ENCODE measurements at places on chromosomes 3 and 15.
A peak's percentile ranks its signal among the peaks of the same experiment; 100 is the strongest.

- peak; percentile 69 for DNase-seq
Measured at GRCh38 chr3:150114873-150115540, 144.3 kb upstream of the PFN2 start.

GRCh38 chr3:154301561-154301960 lies 22.7 kb downstream of the DHX36 start:
- DNase-seq = no peak

DNA sequence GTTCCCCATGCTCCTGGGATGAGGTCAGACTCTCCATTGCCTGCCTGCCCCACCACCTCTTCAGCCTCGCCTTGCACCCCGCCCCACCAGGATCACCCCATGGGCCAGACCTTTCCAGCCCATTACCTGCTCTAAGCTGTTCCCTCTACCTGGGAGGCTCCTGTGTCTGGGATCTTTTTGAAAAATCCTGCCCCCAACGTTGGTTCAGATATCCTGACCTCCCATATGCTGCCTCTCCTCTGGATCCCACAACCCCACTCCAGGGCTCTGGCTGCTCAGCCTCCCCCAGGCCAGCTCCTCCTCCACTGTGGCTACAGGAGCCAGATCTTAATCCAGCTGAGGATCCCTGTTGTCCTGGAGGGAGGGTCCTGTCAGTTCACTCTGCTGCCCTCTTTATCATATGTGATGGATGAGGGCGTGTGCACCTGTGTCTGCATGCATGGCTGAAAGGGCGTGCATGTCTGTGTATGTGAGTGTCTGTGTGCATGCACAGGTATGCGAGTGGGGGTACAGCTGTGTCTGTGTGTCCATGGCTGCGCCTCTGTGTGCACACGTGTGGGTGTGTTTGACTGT lies 21.7 kb upstream of the ALAS1 start:
- no peak for DNase-seq

GRCh38 chr3:38028621-38029361 lies 651 bp downstream of the PLCD1 start:
- DNase-seq = no peak

- no peak for DNase-seq
Measured at GRCh38 chr3:194364314-194364651, 5.3 kb downstream of the LRRC15 start.

- DNase-seq = no peak
Measured at GRCh38 chr15:89964232-89964954, 36.7 kb upstream of the ZNF710 start.

DNA sequence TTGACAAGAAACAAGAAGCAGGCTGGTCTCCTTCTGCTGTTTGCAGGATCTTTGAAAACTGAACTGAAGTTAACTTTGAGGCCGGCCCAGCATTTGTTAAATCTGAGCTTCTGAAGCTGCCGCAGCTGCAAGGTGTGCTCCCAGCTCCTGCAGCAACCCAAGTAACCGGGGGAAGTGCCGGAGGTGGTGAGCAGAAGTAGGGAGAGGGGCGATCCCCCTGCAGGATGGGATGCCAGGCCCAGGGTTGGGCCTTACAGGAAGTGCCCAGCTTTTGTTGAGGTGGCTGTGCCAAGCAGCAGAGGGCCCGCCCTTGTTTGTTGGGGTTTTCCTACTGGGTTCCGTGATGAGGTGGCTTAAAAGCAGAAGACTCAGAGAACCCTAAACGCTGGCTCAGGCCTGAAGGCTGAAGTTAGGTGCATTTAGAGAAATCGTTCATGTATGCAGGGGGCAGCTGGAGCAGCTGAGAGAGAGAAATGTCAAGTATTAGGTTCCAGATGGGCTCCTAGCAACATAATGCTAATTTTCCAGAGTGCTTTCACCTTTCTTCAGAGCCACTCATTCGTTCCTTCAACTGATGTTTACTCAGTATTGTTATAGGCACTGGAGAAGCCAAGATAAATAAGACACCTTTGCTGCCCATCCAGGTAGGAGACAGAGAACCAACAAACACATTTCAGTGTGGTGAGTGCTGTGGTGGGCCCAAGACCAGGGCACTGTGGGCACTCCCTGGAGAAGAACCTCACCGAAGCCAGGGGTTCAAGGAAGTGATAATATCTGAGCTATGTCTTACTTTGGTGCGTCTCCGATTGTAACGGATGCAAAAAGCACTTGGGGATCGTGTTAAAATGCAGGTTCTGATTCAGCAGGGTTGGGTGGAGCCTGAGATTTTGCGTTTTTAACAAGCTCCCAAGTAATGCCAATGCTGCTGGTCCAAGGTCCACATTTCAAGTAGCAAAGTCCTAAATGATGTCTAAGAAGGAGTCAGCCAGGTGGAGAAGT lies 42.2 kb upstream of the PLCL2 start:
- DNase-seq = peak; percentile 24

- DNase-seq = no peak
Measured at GRCh38 chr15:29089731-29090616, 179.6 kb downstream of the NSMCE3 start.

- no peak for DNase-seq
Measured at GRCh38 chr3:129106320-129106719, 15.3 kb downstream of the RAB43 start.

- DNase-seq = no peak
Measured at GRCh38 chr3:44905446-44906157, 31.2 kb downstream of the TGM4 start.

GRCh38 chr3:10602271-10602670 lies 96.9 kb upstream of the ATP2B2 start:
- DNase-seq = no peak

GRCh38 chr3:170717410-170718402 lies 131.8 kb upstream of the SLC7A14 start:
- DNase-seq = peak; percentile 69

DNA sequence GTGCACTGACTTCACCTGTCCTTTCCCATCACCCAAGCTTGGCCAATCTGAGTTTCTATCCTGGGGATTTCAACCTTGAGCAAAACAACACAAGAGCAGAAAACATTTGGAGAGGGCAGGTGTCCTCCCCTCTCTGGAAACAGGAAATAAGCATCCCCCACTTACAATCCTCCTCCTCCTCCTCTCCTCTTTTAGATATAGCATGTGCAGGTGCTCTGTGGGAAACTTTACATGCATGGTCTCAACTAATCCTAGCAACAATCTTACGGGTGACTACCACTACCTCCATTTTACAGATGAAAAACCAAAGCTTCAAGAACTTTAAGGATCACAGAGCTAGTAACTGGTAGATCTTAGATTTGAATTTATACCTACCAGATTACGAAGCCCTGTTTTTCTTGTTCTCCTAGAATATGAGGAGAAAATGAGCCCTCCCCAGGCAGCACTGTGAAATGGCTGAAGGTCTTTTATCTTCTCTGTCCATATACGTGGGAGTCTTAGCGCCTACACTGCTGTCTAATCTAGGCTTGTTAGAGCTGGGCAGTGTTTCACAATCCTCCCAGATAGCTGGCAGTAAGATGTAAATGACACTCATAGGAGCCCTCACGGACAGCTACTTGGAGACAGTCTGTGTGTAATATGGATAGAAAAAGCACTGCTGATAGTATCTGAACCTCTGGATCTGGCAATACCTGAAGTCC lies 301.2 kb upstream of the PROK2 start:
- DNase-seq = no peak

- DNase-seq = no peak
Measured at GRCh38 chr3:186772281-186772694, 11.1 kb upstream of the EIF4A2 start.

- peak; percentile 26 for DNase-seq
Measured at GRCh38 chr15:56371495-56372147, 6.4 kb downstream of the TEX9 start.

GRCh38 chr3:57943525-57944495 lies 64.4 kb upstream of the FLNB start:
- DNase-seq = no peak

- DNase-seq = peak; percentile 22
Measured at GRCh38 chr15:39084674-39085530, 496.0 kb upstream of the THBS1 start.

- DNase-seq = no peak
Measured at GRCh38 chr15:58462973-58463663, 31.3 kb downstream of the LIPC start.

DNA sequence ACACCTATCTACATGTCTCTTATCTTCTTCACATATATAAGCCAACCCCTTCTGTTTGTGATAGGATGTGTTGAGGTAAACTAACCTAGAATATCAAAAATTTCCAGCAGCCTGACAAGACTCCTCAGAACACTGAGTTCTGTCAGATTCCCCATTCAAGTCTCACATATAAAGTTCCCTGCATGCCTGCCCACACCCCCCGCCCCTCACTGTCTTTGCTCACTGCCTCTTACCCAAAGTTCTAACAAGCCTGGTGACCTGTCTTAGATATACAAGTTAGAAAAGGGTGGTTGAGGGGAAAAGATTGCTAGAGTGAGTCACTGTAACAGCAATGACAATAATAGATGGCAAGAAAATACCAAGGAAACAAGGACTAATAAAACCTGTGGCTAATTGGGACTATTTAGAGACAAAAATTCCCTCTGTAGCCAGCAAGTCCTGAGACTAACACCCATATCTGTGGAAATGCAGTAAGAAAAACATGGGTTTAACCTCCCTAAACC lies 40.1 kb downstream of the FBXO22 start:
- peak; percentile 61 for DNase-seq

GRCh38 chr3:59857589-59858346 lies 807.9 kb upstream of the CFAP20DC start:
- peak; percentile 90 for DNase-seq

- DNase-seq = no peak
Measured at GRCh38 chr3:169558371-169558770, 105.1 kb downstream of the MECOM start.

- DNase-seq = no peak
Measured at GRCh38 chr3:157979022-157979421, 127.2 kb downstream of the SHOX2 start.

- DNase-seq = peak; percentile 22
Measured at GRCh38 chr3:111260878-111261277, 189.3 kb downstream of the NECTIN3 start.

- DNase-seq = no peak
Measured at GRCh38 chr15:95323796-95324195, 1006.7 kb upstream of the NR2F2 start.

DNA sequence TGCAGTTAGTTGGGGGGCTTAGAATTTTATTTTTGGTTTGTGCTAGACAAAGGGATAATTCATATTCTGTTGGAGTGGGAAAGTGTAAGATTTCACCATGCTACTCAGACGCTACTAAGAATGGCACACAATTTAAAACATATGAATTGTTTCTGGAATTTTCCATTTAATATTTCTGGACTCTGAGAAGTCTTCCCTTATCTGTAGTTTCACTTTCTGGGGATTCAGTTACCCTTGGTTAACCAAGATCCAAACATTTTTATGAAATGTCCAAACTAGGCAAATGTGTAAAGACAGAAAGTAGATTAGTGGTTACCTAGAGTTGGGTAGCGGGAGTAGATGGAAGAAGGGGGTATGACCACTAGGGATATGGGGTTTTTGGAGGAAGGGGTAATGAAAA lies 53.1 kb downstream of the TCF12 start:
- no peak for DNase-seq

DNA sequence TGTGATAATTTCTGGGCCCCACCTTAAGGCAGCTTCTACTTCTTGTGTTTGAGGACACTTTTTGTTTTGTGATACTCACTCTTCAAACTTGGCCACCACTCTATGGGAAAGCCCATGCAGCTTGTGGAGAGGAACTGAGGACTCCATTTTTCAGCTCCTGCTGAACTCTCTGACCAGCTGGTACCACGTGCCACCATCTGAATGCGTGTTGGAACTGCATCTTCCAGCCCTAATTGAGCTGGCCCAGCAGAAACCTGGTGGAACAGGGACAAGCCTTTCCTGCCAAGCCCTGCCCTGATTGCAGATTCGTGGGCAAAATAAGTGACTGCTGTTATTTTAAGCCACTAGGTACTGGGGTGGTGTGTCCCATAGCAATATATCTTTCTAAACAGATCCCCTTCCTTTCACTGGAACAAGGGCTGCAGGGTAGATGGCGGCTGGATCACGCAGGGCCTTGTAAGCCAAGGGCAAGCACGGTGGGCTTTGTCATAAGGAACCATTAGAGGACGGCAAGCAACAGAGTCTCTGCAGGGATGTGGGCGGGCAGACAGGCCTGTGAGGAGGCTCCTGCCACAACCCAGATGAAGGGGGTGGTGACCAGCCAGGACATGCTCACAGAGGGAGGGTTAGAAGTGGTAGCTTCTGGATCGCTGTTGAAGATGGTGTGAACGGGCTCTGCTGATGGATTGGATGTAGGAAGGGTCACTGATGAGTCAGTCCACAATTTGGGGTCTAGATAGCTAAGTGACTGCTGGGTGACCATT lies 9.5 kb downstream of the H1-8 start:
- no peak for DNase-seq

- DNase-seq = no peak
Measured at GRCh38 chr3:163919154-163919553, 1159.1 kb downstream of the SI start.

GRCh38 chr3:73626106-73626505 lies 1.4 kb upstream of the PDZRN3 start:
- DNase-seq = no peak

GRCh38 chr15:40252438-40253166 lies 13.7 kb downstream of the PAK6 start:
- no peak for DNase-seq

DNA sequence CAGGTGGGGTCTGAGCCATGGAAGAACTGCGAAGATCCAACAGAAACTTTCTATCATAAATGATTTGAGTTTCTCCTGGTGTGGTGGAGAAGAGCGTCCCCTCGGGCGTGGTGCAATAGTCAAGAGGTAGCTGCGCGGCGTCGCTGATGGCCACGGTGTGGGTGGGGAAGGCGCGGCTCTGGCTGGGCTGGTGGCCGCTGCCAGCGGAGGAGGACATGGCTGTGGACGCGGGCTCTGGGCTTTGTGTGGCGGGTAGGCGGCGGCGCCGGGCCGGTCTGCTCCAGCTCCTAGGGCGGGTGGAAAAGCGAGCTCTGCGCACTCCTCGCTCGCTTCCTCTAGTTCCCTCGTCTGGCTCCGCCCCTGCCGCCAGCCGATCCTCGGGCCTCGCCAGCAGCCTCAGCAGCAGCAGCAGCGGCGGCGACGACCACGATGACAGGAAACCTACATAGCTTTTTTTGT lies 5.9 kb downstream of the STARD9 start:
- peak; percentile 49 for DNase-seq

DNA sequence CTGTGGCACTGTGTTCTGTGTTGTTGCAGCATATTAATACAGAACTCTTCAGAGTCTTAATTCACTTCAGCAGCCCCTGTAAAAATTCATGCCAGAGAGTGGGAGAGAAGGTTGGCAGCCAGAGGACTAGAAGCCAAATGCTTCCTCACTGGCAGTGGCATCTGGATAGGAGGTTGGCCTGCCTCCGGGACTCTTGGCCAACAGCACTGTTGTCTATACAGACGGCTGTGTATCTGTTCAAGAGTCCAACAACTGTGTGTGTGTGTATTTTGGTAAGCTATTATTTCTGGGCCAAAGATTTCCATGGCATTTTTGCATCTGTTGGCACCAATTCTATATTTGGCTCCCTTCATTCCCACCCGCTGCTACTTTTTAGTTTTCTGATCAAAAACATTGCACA lies 156.0 kb upstream of the SOX2 start:
- DNase-seq = no peak

GRCh38 chr15:83210619-83211018 lies 3.0 kb upstream of the HDGFL3 start:
- DNase-seq = peak; percentile 85
